ENCODE measurements at places on chromosomes 7 and 10. TPM values are rescaled to one million over a fixed set of nuclear protein-coding genes. Genes with fewer than 3 reads are reported as not detected.

The OR2F1 gene
- not detected for total RNA-seq

The LIPM gene
- total RNA-seq: not detected

The C7orf57 gene
- not detected for total RNA-seq

The KCNH2 gene
- total RNA-seq: 1.2 TPM

The COBL gene
- 1.4 TPM for total RNA-seq

The ZMIZ2 gene
- 22.7 TPM for total RNA-seq

The PSMA2 gene
- total RNA-seq: 61.6 TPM

The HABP2 gene
- 28.8 TPM for total RNA-seq

The LIPK gene
- not detected for total RNA-seq

DNA sequence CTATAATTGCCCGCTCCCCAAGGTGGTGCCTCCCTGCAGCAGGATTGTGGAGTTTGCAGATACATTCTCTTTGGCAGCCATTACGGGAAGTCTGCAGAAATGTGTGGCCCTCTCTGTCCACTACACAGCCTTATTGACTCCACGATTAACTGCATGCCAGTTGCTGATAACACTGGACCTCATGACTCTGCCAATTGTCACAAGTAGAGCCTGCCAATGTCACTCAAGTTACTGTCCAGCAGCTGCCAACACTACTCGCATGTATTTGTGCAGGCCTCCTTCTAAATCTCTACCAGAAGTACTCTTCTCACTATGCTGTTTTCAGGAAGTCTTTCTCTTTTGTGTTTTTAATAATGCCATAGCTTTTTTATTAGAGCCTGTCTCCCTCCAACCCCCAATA, 128.8 kb downstream of the PPP1R3A start:
- DNase-seq: no peak

GRCh38 chr7:22861576-22861975, 38.9 kb upstream of the TOMM7 start:
- no peak for DNase-seq

DNA sequence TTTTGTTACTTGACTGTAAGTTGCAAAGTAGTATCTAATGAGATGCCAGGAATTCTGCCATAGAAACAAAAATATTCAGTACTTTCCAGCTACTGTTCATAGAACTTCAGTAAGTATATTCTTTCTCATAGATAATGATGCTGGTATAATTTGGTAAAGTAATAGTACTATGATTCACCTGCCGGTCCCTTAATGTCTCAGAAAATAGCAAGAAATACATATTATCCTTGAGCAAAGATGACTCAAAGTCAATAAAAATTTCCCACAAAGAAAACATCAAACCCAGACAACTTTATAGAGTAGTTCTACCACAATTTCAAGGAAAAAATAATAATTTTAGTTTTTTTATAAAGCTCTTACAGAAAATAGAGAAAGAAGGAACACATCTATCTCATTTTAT, 105.4 kb downstream of the EPDR1 start:
- DNase-seq: no peak

DNA sequence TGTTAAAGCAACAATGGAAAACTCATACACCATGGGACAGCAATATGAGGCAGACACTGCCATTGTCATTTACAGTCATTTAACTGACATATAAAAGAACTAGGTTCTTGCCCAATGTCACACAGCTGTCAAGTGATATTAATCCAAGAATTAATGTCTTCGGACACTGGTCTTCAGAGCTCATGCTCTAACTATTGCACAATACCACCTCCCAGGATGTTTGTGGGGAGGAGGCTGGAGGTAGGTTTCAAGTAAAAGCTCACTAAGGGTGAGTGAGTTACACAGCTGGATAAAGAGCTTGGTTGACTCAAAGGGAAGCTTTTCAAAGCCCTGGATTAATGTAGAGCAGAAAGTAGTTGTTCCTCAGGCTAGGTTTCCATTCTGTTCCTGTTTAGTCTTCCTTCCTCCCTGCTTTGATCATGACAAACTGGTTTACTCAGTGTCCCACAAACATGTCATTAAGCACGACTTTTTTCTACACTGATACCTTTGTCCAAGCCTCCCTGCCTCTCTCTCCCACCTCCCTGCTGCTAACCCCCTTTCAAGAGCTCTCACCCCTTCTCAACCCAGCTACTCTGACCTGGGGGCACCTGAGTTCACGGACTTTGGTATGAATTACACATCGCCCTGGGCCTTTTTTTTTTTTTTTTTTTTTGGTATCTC, 987 bp upstream of the EXOC6 start:
- peak; percentile 87 for DNase-seq

- no peak for DNase-seq
Observed at GRCh38 chr7:37421861-37422500, 26.7 kb downstream of the ELMO1 start.

DNA sequence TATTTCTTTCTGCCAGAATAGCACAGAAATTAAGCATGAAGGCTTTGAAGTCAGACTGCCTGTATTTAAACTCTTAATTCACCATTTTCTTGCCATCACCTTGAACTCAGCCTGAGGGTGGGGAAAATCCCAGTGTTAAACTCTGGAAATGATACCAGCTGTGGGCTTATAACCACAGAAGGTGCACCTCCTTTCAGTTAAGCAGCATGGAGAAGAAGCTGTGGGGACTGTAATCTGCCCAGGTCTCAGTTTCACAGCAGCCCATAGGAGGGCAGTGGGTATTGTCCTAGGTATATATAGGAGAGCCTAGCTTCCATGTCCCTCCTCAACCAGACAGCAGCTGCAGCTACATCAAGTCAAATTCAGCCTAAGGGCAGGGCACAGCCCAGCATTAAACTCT, 241.6 kb downstream of the HPSE2 start:
- no peak for DNase-seq

GRCh38 chr10:64546073-64546472, 1024.9 kb downstream of the REEP3 start:
- DNase-seq: no peak

DNA sequence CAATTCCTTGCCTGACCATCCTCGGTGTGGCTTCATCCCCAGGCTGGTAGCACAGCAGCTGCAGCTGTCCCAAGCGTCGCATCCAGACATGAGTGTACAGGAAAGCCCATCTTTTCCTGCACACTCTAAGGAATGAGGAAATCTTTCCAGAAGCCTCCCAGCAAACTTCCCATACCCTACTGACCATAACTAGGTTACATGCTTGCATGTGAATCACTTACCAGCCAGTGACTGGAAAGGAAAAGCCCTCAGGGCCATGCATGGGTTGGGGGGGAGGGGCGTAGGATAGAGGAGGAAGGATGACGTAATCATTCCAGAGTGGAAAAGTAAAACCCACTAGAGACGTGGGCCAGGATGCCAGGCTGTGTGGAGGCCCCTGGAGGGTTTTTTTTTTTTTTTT, 18.9 kb upstream of the ZNF212 start:
- peak; percentile 82 for DNase-seq

DNA sequence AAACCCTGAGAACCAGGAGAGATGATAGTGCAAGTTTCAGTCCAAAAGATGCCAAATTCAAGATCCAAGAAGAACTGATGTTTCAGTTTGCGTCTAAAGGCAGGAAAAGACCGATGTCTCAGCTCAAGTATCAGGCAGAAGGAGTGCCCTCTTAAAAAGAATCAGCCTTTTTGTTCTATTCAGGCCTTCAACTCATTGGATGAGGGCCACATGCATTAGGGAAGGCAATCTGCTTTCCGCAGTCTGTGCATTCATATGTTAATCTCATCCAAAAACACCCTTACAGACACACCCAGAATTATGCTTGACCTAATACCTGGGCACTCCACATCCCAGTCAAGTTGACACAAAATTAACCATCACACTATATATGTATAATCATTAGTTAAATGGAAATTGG, 45.2 kb downstream of the DNAJB9 start:
- DNase-seq: no peak

GRCh38 chr7:151856098-151856497, 20.8 kb downstream of the PRKAG2 start:
- no peak for DNase-seq

- no peak for DNase-seq
Observed at GRCh38 chr10:107317592-107317991, 153.1 kb upstream of the SORCS1 start.

- peak; percentile 100 for DNase-seq
Observed at GRCh38 chr10:26407406-26407969, 30.7 kb upstream of the APBB1IP start.

DNA sequence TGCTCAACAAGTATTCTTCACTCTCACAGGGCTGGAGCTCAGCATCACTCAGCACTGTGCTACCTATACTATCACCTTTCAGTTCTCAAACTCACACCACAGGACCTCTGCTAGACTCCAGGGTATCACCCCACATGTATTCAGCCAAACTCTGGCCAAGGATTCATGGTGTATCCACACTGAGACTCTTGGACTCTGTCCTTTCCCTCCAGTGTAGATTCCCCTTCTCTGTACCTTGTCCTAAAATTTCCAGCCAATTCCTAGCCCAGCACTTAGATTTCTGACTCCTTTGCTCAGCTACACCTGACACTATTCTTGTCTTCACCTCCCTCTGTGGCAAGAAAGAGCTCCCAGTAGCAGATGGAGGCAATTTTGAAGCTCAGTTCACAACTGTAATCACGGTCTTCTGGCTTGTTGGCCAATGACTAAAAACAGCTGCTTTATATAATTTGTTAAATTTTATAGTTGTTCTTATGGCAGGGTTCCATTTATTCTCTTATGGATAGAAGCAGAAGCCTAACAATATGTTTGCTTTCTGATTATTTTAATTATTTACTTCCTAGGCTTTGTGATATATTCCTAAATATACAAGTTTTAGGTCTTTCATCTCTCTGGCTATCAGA, 258.8 kb downstream of the THSD7A start:
- DNase-seq: no peak

DNA sequence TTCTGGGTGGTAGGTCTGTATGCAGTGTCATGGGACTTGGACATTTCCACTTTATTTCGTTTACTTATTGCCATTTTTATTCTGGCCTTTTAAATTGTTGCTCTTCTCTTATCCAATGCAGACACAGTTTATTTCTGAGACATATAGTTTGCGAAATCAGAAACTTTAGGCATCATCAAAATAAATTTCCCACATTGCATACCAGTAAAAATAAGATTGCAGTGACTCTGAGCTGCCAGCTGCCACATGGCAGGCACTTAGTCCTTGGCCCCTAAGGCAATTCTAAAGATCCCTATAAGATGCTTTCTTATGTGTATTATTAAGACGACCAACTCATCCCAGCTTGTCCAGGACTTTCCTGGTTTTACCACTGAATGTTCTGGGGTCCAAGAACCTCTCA, 81.8 kb upstream of the ANKRD1 start:
- no peak for DNase-seq

DNA sequence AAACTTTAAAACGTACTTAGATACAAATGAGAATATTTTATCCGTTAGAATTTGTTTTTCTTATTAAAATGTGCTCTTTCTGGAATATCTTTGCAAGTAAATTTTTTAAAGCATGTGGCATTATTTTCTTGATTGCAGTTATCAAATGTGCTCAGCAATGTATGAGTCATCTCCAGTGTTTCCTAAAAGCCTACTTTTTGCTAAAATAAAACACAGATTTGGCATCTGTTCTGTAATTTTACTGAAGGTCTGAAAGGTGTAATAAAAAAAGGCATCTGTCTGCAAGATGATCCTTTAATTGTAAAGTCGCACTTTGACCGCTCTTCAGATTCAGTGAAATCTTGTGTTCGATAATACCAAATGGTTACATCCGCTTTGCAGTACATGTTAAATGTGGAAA, 3.4 kb downstream of the GNAT3 start:
- no peak for DNase-seq
